ENCODE measurements at places on chromosomes 5 and 9.

DNA sequence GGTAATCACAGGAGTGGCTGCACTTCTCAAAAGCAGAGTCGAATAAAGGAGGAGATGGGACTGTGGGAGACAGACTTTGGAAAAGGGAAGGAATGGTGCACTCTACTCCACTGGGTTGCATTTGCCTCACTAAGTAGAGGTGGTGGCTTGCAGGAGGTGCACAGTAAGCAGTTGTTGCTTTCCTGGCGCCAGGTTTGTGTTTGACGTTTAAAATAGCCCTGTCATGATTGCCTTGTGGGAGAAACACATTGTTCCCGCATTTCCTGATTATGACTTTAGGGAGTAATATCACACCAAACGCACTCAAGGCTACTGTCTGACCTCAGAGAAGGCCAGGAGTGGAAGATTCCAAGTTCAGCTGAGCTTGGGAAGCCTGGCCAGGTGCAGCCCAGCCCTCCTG is 36.7 kb downstream of the DMRT1 start:
- no peak for DNase-seq

GRCh38 chr5:67178085-67178484 is 18.5 kb downstream of the CD180 start:
- DNase-seq = no peak

GRCh38 chr5:175305251-175305650 is 138.7 kb downstream of the DRD1 start:
- DNase-seq = no peak

DNA sequence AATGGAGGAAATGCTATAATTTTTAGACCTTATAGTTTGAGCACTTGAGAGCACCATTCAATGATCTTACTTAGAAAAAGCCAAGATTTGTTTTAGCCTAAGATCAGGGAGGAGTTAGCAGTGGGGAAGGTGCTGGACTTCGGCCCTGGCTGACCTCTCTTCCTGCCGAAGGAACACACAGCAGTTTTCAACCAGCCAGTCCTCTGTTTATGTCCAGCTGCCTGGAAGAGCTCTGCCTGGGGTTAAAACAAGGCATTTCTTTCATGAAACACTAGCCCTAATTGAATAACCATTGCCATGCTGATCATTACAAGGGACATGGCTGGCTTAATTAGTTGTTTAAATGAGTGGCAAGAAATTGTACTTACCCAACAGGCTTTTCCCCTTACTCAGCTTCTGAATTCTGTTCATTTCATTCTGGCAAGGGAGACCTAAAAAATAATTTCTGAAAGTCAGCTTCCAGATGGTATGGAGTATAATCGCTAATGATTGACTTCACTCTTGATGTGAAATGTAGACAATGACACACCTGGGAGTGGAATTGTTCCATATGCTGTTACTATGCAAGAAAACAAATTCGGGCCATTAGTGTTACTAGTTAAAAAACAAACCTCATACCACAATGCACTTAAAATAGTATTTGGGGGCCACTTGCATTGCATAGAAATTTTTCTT is 514.2 kb downstream of the SPOCK1 start:
- DNase-seq = no peak

GRCh38 chr5:102961671-102962070 is 158.3 kb downstream of the GIN1 start:
- DNase-seq = no peak

GRCh38 chr9:88529496-88529895 is 5.5 kb upstream of the NXNL2 start:
- no peak for DNase-seq

DNA sequence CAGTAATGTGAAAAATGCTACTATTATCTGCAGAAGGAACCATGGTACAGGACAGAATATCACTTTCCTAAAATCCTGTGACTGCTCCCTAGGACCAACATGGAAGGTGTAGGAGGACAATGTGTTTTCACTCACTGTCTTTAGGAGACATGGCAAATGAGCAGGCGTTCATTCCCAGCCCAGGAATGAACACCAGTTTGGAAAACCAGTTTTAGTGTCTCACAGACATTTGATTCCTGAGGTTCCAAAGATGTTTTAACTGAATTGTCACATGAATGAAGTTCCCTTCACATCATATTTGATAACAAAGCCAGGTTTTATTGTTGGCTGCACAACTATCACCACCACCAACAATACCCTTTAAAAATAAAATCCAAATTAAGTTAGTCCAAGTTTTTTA is 178.2 kb downstream of the ENC1 start:
- DNase-seq = no peak

DNA sequence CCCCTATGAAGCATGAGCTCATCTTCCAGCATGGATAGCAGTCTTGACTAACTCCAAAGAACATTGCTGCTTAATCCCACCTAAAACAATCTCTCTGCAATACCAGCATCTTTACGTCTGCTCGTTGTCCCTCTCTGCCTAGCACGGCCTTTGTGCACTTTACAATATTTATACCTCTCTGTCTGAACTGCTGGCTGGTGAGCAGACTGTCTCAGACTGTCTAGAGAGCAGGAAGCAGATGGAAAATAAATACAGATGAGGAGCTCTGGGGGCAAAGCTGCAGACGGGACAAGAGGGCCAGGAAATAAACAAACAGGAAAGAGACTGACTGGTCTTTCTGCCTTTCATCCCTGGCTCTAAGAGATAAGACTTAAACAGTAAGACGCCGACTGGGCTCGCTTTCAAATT is 224.8 kb downstream of the ENC1 start:
- DNase-seq = no peak

DNA sequence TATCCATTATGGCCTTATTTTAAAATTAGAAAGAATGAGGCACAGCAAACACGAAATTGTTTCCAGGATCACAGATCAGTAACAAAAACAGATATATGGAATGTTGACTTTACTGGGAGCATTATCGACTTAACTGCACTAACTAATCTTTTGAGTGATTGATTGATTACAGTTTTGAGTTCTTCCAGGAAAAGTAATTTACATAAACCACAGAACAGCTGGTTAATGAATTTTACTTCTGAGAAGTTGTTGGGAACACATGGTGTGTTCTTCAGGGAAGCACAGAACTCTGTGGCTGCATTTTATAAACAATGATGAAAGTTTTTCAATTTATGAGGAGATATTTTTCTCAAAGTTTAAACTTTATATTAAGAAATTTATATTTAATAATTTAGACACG is 802.4 kb upstream of the ACO1 start:
- DNase-seq = no peak

- no peak for DNase-seq
Measured at GRCh38 chr5:108753877-108754276, 6.2 kb downstream of the FER start.

DNA sequence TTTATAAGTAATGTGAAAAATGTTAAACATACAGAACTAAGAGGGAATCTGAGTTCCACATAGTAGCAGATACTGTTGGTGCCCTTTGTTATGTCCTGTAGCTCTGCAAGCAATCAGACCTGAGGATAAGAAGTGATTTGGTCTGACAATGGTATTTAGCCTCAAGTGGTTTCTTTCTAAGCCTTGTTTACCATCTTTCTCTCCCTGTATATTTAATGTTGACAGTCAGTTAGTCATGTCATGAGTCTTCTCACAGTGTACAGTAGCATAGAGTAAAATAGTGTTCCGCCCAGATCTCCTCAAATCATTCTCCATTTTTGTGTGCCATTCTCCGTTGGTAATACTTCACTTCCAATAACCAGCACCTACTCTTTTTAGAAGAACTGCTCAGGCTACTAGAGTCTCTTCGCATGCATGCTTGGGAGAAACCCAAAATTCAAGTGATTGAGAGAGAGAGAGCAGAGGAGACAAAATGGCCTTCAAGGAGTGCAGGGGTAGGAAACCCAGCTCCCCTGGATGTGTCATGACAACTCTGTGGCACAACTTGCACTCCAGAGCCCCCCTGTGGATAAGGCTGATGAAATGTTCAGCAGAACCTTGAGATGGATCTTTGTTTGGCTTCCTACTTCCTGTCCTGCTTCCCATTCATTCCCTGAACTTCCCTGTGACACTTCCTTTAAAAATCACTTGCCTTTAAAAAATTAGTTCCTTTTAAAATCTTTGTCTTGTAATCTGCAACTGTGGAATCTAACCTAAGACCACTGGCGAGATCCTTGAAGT is 129.2 kb upstream of the FST start:
- no peak for DNase-seq

DNA sequence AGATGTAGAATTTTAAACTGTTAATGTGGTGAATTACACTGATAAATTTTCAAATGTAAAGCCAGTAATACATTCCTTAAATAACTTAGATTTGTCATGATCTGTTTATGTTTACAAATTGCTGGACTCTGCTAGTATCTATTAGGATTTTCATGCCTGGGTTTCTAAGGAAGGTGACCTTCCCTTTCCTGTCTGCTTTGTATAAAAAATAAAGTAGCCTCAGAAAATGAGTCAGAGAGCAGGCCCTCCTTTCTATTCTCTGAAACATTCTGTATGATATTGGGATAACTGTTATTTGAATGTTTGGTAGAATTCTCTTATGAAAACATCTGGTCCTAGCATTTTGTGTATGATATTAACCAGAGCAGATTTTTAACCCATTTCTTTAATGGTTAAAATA is 255.3 kb downstream of the SYK start:
- DNase-seq = no peak

DNA sequence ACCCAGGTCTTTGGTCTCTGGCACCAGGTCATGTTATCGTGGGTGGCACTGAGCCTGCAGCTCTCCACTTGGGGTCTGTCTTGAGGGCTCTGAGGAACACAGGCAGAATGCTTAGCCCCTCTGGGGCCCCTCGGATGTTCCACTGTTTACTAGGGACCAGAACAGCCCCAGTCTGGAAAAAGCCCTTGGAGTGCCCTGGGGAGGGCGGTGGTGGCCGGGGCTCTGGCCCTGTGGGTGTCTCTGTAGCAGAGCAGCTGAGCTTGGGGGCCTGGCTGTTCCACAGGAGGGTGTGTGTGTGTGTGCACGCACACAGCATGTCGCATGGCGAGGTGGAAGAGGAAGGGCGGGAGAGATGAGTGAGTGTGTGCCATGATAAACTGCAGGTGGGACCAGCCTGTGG is 15.4 kb downstream of the GPRIN1 start:
- DNase-seq = no peak

DNA sequence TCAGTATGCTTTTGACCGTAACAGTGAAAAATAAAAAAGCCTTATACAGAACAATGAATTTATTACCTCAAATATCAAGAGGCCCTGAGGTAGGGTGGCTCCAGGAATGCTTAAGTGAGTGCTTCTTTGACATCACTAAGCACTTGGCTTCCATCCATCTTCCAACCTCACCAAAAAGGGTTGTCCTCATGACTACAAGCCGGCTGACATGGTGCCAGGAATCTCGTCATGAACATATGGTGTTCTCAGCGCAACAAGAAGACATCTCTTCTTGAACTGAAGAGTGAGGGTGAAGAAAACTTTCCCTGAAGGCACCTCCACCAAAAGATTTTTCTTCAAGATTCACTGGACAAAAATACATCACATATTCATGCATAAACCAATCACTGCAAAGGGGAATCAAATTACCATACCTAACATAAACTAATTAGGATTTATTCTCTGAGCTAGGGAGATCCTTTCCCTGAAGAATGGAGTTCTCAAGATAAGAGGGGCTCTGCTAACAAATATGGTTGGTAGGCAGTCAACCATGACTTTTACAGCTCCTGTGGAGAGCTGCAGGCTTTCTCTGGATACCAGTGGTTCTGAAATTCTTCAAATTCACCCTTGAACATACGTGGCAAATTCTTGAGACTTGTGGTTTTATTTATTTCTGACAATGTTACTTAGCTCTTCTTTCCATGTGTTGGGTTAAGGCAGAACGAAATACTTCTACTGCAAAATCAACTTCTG is 49.5 kb downstream of the AGXT2 start:
- no peak for DNase-seq

GRCh38 chr5:625516-625915 is 13.4 kb downstream of the CEP72 start:
- DNase-seq = no peak

DNA sequence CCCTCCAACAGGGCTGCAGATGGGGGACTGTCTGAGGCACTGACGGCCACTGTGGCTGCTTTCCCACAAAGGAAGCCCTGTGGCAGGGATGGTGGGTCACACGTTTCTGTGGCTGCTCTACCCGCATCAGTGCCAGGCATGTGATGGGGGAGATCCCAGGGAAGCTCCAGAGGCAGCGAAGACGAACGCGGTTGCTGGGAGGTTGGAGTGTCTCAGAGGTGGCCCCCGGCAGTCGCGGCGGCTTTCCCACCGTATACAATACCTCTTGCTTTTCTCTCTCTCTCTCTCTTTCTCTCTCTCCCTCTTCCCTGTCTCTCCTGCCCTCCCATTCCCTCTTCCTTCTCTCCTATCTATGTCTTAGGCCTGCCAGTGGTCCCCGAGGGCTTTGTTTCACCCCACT is 56.7 kb downstream of the CYFIP2 start:
- no peak for DNase-seq

DNA sequence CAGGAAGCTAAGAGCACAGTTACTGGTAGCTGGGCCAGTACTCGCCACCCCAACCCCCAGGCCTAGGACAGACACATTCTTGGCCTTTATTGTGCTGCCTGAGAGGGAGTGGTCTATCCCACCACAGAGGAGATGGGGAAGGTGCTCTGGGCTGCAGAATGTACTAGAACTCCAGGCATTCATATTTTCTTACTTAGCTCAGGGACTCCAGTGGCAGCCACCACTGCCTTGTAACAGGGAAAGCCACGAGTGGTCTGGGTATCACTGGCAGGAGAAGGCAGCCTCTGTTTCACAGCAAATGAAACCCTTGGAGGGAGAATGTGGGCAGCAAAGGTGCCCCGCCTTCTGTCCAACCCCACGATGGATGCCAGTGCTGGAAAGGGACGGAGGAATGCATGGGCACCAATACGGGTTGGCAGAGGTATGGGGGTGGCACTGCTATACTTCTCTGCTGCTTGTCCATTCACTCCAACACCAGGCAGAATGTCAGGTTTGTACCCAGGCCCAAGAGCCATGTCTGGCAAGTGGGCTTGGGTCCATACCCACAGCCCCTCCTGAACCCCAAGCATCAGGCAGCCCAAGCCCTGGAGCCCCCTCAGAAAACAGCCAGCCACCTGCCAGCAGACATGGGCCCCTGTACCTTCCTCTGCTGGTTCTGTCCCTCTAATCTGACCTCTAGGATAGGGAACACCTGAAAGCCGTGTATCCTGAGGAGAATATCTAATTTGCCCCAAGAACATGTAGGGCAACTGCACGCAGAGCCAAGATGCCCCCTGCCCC is 4.6 kb downstream of the SEPTIN8 start:
- DNase-seq = no peak

- DNase-seq = no peak
Measured at GRCh38 chr9:88852794-88853193, 138.5 kb upstream of the S1PR3 start.

GRCh38 chr9:123417289-123418051 is 61.5 kb downstream of the CRB2 start:
- DNase-seq = no peak

- DNase-seq = no peak
Measured at GRCh38 chr5:127011153-127011552, 19.2 kb downstream of the MARCHF3 start.

DNA sequence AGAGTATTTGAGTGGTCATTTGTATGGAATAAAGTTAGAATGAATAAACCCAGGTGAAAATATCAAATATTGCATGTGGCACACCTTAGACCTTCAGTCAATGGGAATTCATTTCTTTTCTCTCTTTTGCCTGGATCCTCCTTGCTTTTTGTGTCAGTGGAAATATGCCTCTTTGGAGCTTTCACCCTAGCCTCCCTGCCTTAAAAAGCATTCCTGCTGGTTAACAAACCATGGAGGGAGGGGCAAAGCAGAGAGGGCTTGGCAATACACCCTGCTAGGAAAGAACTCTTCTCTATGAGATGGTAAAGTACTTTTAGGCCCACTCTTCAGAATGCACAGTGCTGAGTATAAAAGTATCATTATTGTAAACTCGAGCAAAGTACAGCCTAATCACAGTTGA is 383.7 kb downstream of the DMAC1 start:
- DNase-seq = no peak

GRCh38 chr5:145470396-145470979 is 364.7 kb downstream of the PRELID2 start:
- no peak for DNase-seq

Data from NCI-H510A (cell line).